Renal pelvis (tissue), 12 donors: ENCODE measurements at places on chromosomes 3 and 15.

GRCh38 chr3:40691452-40691861 is 166.7 kb downstream of the ZNF621 start:
- DNase-seq: no peak

- DNase-seq: no peak
Measured at GRCh38 chr3:182331341-182331740, 462.0 kb upstream of the ATP11B start.

GRCh38 chr3:42670051-42670576 is 15.2 kb upstream of the KLHL40 start:
- DNase-seq: no peak

DNA sequence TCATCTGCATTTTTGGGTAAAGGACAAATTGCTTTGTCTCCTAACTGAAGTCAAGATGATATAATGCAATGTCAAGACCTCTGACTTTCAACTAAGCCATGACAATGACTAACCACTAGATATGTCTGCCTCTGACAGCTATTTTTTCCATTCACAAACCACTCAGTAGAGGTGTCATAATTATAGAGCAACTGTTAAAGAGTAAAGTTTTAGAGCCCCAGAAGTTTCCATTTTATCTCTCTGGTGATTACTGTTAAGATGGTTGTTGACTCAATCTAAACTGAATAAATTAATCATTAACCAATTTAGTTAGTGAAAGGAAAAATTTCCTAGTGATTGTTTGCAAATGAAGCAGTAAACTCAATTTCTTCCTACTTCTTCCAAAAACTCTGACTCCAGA is 779.9 kb downstream of the GRM7 start:
- DNase-seq: no peak

- no peak for DNase-seq
Measured at GRCh38 chr3:331881-332280, 135.3 kb downstream of the CHL1 start.

DNA sequence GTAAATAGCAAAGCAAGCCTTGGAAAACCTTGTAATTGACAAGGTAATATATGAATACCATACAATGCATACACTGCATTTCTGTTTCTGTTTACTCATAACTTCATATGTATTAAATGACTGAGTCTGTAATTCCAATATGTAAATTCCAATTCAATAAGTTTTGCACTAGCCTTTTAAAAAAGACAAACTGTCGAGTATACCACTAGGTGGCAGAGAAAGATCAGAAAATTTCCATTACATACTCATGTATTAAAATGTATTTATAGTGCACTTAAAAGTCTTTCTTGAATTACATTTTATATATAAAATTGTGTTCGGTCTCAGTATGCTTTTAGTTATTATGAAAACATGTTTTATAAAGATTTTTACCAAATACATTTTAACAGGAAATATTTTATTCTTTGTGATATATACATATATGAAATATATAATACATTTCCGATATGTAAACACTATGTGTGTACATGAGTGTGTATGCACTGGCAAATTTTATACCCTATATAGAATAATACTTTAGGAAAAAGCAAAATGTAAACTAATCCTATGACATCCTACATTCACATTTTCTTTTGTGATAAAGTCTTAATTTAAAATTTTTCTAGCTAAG is 216.8 kb downstream of the VGLL3 start:
- DNase-seq: peak; percentile 8

GRCh38 chr3:111737706-111738086 is 121.4 kb upstream of the PHLDB2 start:
- no peak for DNase-seq

DNA sequence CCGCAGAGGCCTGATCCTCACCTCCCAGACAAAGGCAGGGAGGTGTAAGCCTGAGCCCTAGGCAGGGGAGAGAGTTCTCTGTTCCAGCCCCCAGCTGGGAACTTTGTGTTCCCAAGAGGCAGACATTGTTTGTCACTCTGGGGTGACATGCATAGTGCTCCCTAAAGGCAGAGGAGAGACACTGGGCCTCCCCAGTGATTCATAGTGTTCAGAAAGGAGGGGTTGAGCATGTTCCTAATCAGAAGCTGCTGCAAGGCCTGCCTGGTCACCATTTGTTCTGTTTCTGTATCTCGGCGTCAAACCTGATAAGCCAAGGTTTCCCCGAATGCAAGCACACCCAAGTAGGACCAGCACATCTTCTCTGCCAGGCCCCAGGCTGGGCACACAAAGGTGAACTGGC is 24.0 kb upstream of the SLC6A6 start:
- DNase-seq: no peak

DNA sequence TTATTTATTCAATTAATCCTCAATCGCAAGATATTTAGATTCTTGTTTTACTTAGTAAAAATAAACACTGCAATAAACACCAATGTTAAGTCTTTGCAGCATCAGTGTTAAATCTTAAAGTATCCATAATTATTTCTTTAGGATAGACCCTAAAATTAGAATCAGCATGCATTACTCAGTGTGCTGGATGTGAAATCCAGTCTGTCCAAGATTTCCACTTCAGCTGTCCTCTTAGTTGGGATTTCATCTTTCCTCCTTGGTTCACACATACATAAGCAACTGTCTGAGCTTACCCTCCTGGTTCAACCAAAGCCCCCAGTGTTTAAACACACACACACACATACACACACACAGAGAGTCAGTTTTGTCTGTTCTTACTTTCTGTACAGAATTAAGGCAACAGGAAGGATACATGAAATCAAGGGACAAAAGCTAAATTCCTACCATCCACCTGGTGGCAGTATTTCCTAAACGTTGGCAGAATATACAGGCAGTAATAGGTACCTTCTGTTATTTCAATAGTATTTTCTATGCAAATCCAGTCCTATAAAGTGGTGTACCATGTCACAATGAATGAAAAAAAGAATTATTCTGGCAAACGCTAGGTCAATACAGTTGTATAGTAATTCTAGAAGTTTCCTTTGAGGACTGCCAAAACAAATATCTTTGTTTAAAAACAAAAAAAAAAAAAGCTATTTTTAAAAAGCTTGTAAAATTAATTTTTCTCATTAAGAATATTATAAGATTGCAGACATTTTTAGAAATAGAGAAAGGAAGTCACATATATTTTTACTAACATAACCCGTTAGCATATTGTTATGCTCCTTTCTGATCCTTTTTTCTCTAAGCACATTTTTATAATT is 27.3 kb upstream of the DMXL2 start:
- DNase-seq: peak; percentile 66

DNA sequence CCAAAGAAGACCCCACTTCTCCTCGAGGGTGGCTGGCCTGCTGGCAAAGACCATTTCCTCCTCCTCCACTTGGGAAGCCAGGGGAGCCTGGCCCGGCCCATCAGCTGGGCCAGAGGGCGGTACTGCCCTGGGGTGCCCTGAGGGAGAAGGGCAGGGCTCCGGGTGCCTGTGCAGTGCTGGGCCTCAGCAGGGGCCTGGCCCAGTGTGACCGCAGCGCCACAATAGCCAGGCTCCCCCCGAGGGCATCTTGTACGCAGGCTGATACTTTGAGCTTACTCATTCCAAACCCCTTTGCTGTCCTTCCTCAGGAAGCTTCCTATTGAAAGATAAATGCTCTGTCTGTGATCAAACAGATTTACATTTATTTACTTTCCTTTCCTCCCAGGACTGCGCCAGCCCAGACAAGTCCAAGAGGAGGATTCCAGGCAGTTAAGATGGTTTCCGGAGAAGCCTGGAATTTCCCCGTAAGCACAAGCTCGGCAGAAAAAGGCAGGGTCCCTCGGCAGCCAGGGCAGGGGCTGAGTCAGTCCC is 240.1 kb downstream of the XXYLT1 start:
- no peak for DNase-seq

DNA sequence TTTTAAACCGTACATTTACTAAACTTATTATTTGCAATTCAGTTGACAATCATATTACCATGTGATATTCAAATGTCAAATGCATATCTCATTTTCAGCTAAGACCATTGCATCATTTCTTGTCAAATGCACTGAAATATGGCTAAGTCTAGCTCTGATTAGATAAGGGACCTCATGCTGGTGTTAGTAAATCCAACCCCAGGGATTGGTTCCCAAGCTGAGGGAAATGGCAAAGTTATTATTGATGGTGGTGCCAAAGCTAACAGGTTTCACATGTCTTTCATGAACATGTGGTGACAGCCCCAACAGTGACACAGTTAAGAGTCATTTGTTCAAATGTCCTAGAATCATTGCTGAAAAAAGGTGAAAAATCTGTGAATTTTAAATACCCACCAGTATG is 641.1 kb downstream of the MECOM start:
- no peak for DNase-seq

- DNase-seq: no peak
Measured at GRCh38 chr3:133330522-133330921, 69.3 kb upstream of the BFSP2 start.

DNA sequence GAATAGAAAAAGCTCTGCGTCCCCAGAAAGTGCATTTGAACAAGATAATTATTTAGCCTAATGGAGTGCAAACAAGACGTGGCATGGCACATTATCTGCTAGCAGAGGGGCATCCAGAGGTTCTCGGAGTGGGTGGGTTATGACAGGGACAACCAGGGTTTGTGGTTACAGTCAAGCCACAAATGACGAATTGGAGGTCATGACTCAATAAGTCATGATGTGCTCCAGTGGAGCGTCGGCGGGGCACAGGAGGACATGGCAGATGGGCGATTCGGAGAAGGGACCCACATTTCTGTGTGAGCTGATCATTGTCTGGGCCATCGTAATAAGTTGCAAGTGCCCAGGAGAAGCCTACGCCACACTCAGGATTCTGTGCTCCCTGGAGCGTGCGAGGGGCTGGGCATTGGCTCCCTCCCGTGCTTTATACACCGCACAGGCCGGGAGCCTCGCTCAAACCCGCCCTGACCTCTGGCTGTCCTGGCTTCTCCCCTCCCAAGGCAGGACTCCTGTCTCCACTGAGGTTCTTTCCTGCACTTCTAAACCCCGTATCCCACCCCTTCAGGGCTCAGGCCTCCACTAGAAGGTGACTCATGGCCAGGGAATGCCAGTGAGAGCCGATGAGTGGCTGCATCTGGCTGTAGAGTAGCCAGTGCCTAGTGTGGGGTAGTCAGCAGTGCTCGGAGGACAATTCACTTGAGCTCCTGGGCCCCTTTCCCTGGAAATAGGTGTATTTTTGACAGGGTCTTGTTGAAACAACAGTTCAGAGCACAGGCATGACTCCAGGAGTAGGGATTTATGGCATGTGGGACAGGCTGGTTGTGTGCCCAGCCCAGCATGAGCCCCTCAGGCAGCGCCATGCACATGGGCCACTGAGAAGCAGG is 67.4 kb downstream of the GRIP2 start:
- DNase-seq: no peak

DNA sequence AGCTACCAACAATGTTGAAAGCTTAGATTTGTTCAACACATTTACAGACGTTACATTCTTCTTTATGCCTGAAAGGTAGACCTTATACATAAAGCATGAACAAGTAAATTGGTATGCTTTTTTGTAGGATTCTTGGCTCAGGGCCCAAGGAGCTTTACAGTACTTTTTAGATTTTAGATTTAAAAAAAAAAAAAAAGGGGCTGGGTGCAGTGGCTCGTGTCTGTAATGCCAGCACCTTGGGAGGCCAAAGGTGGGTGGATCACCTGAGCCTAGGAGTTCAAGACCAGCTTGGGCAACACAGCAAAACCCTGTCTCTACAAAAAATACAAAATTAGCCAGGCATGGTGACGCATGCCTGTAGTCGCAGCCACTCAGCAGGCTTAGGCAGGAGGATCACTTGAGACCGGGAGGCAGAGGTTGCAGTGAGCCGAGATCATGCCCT is 39.7 kb downstream of the MEF2A start:
- no peak for DNase-seq

- no peak for DNase-seq
Measured at GRCh38 chr3:9179826-9180763, 69.4 kb downstream of the SRGAP3 start.

GRCh38 chr3:66220066-66220465 is 735 bp upstream of the SLC25A26 start:
- DNase-seq: no peak

- DNase-seq: no peak
Measured at GRCh38 chr3:143242101-143242500, 122.5 kb downstream of the CHST2 start.

DNA sequence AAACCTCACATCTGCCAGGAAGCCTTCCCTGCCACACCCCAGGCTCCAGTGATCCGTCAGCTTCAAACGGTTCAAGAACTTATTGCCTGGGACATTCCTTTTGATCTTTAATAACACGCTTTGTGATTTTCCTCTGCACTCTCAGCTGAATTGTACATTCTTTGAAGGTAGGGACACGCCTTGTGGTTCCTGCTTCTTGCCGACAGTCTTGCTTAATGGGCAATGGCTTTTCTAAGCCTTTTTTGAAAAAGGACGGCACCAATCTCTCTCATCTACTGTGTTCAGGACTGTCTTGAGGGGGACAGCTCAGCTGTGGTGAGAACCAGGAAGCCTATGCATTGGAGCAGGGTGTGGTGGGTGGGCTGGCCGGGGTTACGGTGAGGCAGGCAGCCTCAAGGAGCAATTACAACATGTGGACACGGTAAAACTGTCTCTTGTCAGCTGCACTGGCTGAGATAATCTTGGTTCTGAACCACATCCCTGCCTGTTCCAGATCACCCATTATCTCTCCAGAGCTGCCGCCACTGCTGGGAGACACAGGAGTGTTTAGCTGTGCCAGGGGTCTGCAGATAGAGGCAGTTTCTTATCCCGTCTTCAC is 46.0 kb upstream of the GLCE start:
- peak; percentile 74 for DNase-seq

- no peak for DNase-seq
Measured at GRCh38 chr15:93278006-93278405, 189.0 kb upstream of the RGMA start.

- no peak for DNase-seq
Measured at GRCh38 chr15:48596415-48596814, 49.1 kb downstream of the FBN1 start.

GRCh38 chr15:56428821-56429458 is 36.0 kb downstream of the MNS1 start:
- peak; percentile 10 for DNase-seq

DNA sequence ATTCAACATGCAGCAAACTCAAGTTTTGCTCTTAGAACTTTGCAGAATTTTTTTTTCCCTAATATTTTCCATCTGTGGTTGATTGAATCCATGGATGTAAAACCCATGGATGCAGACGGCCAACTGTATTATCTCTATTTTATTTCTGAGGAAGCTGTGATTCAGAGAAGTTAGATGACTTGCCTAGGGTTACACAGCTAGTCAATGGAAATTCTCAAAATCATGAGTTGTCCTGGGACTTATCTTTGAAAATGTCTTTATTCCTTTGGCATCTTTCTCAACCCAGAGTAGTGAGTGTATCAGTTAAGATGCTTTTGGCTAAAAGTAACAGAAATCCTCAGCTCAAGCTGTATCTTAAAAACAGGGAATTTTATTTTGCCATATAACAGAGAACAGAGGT is 107.9 kb upstream of the GALNT15 start:
- DNase-seq: no peak
